Thoracic aorta (tissue), 2 donors: ENCODE measurements at places on chromosomes 3 and 15.

GRCh38 chr3:62462104-62462762 is 88.9 kb upstream of the FEZF2 start:
- no peak for DNase-seq

GRCh38 chr15:55884223-55884622 is 109.2 kb downstream of the NEDD4 start:
- DNase-seq = no peak

DNA sequence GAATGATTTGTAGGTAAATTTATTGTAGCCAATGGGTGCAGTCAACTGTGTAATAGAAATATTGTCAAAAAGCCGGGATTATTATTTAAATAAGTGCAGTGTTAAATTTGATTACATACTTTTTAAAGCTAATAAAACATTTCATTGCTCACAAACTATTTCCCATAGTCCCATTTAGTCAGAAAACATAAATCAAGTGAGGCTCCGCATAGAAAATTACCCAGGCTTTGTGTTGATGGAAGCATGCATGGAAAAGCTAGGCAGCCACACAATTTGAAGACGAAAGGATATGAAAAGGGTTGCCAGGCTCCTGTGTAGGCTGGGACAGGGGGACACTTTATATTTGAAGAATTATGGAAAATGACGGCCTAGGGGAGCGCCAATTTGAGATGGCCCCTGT is 82.3 kb downstream of the LRTM1 start:
- DNase-seq = no peak

GRCh38 chr3:189212681-189213080 is 40.9 kb downstream of the TPRG1 start:
- DNase-seq = no peak
